Fibroblast of villous mesenchyme (primary cell): ENCODE measurements at places on chromosomes 6 and 20. TPM values are rescaled to one million over a fixed set of nuclear protein-coding genes. Genes with fewer than 3 reads are reported as not detected.

PGC gene
- not detected in 2 replicates for total RNA-seq

FNDC1 gene
- total RNA-seq: under 0.01 TPM in 2 replicates

STX11 gene
- total RNA-seq: 0.97 and 2.2 TPM in 2 replicates

GSTA4 gene
- 22.5 and 25.9 TPM in 2 replicates for total RNA-seq

TP53INP2 gene
- 4.2 and 4.3 TPM in 2 replicates for total RNA-seq

LCA5 gene
- 3.5 and 5.2 TPM in 2 replicates for total RNA-seq

C6orf58 gene
- not detected in 2 replicates for total RNA-seq

LEMD2 gene
- 59.2 and 59.6 TPM in 2 replicates for total RNA-seq

DLL1 gene
- total RNA-seq: 0.86 and 0.97 TPM in 2 replicates

THBD gene
- total RNA-seq: under 0.01 and 0.32 TPM in 2 replicates

SLC17A1 gene
- not detected in 2 replicates for total RNA-seq

TNFRSF6B gene
- total RNA-seq: 31.5 and 44.5 TPM in 2 replicates

CDH22 gene
- total RNA-seq: not detected in 2 replicates

SCRT2 gene
- total RNA-seq: not detected in 2 replicates

NEDD9 gene
- 27.1 and 29.8 TPM in 2 replicates for total RNA-seq

TMEM244 gene
- not detected in 2 replicates for total RNA-seq

SEC23B gene
- total RNA-seq: 41.6 and 67.4 TPM in 2 replicates

SLPI gene
- not detected in 2 replicates for total RNA-seq

MTFR2 gene
- 0.97 and 4.3 TPM in 2 replicates for total RNA-seq

FBXL4 gene
- 10.6 and 19.0 TPM in 2 replicates for total RNA-seq

ARMH2 gene
- total RNA-seq: not detected in 2 replicates

TRAPPC3L gene
- total RNA-seq: under 0.01 TPM in 1 of 2 replicates, not detected in the other

MYL9 gene
- total RNA-seq: 184 and 195 TPM in 2 replicates

NKAIN2 gene
- not detected in 2 replicates for total RNA-seq

INSM1 gene
- under 0.01 TPM in 1 of 2 replicates, not detected in the other for total RNA-seq
